Lung (tissue), 17 donors: ENCODE measurements at places on chromosomes 2 and 18. TPM values are rescaled to one million over a fixed set of nuclear protein-coding genes. Genes with fewer than 3 reads are reported as not detected.

C2orf80 gene
- polyA plus RNA-seq, result not detected

DNA sequence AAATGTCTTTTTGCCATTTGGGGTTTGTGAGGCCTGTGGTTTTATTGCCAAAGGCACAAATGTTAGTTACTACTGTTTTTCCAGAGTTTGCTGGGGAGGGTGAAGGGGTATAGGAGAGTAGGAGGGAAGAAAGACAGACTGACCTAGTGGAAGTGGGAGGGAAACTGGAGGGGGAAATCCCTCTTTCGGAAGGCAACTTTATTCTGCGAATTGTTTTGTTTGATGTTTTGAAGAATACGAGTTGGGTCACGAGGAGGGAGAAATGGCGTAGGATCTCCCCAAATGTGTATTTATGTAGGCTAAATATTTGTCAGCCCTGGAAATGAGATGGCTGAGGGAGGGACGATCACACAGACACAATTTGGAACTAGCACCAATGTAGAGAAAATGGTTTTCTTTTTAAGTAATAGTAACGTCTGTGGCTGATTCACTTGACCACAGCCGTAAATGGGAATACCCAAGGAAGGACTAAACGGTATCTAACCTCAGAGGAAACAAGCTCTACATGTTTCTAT lies 172.3 kb downstream of the ICOS start:
- DNase-seq, result no peak

GRCh38 chr2:129301431-129301913 lies 678.0 kb upstream of the RAB6C start:
- DNase-seq, result peak; percentile 95

CAPN14 gene
- polyA plus RNA-seq, result 0.03 TPM

PSTPIP2 gene
- 49.1 TPM for polyA plus RNA-seq
